ENCODE measurements at places on chromosomes 6 and 20.

DNA sequence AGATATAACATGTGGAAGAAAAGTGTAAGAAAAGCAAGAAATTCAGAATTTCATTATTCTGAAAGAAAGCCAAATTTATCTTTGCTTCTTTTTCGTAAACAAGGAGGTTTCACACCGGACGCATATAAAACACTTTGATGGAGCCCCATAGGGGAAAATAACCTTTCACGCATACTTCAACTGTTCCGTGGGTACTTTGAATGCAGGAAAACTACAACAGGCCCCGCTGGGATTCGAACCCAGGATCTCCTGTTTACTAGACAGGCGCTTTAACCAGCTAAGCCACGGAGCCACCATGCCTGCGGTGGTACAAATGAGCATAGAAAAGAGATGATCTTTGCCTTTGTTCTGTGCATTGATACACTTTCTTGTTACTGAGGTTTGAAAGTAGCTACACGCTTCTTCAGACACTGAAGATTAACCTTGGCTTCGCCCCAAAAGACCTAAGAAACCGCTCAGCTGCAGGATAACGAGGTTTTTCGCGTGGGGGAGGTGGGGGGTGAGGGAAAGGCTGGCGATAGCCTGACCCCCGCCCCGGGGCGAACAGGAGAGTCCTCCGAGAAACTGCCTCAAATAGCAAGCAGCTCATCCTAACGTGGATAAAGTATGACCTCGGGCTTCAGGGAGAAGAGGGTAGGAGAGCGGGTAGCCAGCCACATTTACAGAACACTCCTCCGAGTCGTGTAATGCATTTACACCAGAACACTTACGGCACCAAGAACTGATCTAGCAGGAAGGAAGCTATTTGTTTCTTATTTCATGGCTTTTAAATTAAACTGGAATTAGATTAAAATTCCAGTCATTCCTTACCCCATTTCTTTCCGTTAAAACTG is 5.3 kb upstream of the HMGN4 start:
- peak; percentile 95 for DNase-seq

DNA sequence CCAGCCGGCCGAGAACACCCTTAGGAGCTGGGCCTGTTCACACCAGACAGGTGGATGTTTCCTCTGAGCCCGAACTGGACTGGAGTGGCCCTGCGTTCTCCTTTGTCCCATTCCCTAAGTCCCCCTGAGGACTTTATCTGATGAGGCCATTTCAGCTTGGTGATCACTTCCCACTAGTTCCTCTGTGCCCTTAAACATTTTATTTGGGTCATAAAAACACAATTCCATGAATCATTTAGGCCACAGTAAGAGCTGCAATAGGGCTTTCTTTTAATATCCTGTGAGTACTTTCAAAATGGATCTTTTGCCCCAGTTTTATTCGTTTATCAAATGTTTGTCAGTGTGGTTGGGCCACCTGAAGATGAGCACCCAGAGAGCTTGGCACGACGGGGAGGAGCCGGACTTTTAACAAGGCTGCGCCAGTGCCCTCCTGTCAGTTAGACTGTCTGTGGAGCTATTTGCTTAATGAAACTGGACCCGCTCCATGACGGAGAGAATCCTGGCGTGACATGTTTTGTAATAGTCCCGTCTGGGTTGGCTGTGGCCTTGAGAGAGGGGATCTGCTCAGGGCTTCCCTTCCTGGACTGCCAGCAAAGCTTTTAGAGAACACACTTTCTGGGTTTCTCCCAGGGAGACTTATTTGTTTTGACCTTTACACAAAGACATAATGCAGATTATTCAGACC is 53.5 kb downstream of the ZDHHC14 start:
- DNase-seq = no peak

- no peak for DNase-seq
These were observed 375.2 kb upstream of the PLCB4 start for GRCh38 chr20:8693709-8694108.

DNA sequence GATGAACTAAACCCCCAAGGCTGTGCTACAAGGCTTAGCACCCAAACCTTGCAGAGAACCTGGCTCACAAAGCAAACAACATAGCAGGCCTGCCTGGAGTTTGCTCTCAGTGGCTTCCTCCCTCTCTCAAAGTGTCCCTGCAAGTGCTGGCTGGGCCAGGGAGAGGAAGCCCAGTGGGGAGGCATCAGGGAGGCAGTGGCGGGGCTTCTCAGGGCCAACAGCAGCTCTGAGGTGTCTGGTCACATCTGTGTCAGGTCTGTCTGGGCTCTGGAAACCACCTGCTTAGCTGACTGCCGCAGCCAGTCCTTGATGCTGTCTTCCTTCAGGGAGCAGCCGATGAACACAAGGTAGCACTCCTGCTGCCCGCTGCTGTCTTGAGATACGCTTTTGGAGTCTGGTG is 16.7 kb upstream of the SLC4A11 start:
- DNase-seq = no peak

GRCh38 chr6:43671011-43671800 is 16.4 kb downstream of the MRPS18A start:
- DNase-seq = no peak

GRCh38 chr6:91653076-91653723 is 1066.3 kb upstream of the MAP3K7 start:
- DNase-seq = no peak

- DNase-seq = no peak
These were observed 21.7 kb downstream of the MYB start for GRCh38 chr6:135202836-135203235.

GRCh38 chr6:42250274-42250931 is 32.7 kb upstream of the MRPS10 start:
- DNase-seq = no peak

DNA sequence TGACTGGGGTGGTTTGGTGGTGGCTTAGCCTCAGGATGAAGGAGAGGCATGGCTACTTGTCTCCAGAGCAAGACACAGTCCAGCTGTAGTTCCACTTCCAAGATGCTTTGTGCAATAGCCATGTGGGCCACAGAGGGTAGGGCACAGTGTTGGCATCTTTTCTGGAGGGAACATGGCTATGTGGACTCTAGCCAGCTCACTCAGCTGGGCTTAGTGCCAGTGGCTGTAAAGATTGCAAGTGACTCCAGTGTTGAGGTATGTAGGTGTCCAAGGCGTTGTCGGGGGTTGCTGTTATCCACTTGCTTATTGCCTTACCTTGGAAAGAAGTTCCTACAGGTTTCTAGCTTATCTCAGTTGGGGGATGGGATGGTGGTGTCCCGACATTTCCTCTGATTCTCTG is 233.4 kb downstream of the CD109 start:
- DNase-seq = no peak

DNA sequence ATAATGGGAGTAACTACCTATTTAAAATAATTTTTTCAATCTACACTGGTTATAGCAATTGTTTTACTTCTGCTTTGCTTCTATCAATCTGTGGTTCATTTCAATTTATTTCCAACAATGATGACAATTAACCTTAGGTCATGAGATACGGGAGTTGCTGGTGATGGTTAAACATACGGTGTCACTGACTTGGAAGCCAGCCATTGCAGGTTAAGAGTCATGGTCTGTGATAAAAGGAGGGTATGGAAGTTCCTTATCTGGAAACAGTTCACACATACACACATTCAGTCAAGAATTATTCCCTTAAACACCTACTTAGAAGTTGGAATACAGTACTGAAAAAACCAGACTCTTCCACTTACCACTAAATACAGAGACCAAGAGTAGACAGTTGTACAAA is 180.0 kb downstream of the KIF16B start:
- no peak for DNase-seq

DNA sequence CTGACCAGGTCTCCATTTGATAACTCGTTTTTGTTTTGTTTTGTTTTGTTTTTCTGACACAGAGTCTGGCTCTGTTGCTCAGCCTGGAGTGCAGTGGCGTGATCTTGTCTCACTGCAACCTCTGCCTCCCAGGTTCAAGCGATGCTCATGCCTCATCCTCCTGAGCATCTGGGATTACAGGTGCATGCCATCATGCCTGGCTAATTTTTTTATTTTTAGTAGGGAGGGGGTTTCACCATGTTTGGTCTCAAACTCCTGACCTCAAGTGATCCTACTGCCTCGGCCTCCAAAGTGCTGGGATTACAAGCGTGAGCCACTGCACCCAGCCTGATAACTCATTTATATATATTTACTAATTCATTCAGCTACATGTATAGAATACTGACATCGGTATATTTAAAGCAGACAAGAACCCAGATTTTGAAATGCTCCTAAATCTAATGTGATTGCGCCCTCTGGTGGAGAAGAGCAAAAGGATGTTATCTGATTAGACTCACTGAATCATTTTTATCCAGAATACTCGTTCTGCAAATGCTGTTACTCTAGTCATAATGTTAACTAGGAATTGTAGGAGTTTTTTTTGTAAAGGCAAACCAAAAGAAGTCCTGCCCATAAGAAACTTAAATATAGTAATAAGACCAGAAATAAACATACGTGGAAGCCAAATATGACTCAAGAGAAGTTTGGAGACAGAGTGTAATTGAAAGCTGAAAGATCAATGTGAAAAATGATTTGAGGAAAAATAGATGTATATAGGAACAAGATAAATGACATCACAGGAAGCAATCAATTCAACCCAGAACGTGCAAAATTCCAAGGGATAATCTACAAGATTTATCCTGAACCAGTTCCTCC is 5.3 kb upstream of the COL12A1 start:
- peak; percentile 73 for DNase-seq

GRCh38 chr6:26215585-26216358 is 128.5 kb downstream of the HFE start:
- DNase-seq = no peak

GRCh38 chr6:149560736-149561135 is 5.4 kb upstream of the GINM1 start:
- DNase-seq = peak; percentile 25

DNA sequence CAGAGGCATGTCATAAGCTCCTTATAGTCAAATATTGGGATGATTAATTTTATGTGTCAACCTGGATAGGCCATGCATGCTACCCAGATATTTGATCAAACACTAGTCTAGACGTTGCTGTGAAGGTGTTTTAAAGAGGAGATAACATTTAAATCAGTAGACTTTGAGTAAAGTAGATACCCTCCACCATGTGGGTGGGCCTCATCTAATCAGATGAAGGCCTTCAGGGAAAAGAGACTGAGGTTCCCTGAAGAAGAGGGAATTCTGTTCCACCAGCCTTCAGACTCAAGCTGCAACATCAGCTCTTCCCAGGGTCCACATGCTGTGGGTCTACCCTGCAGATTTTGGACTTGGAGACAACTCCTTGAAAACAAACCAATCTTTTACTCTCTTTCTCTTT is 11.4 kb upstream of the NEDD9 start:
- DNase-seq = no peak

- DNase-seq = no peak
These were observed 1.2 kb upstream of the SYS1 start for GRCh38 chr20:45361793-45362192.

DNA sequence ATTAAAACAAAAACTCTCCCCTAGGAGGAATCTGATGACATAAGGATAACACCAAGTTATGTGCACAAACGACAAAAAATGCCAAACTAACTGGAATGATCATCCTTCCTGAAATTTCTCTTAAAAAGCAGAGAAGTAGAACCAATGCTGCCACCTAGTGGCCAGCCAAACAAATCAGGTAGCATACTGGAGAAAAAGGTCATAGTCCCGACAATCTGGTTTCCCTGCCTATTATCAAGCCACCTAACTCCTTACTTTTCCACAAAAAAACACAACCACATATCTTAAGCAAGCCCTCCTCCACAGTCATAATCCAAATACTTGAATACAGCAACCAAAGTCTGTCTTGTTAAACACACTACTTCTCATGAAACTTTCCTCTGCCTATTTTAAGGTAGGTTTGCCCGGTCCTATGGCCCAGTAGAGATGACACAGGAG is 5.3 kb downstream of the OARD1 start:
- DNase-seq = peak; percentile 68

DNA sequence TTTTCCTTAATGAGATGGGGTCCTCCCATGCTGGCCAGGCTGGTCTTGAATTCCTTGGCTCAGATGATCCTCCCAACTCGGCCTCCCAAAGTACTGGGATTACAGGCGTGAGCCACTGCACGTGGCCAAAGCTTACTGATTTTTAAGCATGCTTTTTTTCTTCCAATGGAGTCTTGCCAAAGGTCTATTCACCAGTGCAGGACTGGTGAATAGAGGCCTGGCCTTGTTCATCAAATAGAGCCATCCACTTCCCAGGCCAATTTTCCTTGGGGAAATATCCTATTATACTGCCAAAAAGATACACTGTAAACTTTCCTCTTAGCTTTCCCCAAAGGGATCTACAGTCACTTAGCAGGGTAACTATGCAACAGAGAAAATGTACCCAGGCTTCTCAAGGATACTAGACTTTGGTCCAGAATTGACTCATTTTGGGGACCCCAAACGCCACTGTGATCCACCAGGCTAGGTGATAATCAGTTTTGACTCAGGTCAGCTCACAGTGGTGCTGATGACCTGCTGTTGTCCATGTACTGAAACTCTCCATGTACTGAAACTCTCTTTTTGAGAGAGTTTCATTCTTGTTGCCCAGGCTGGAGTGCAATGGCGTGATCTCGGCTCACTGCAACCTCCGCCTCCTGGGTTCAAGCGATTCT is 91.8 kb downstream of the REPS1 start:
- no peak for DNase-seq

- no peak for DNase-seq
These were observed 1.8 kb downstream of the REV3L start for GRCh38 chr6:111480988-111481822.

DNA sequence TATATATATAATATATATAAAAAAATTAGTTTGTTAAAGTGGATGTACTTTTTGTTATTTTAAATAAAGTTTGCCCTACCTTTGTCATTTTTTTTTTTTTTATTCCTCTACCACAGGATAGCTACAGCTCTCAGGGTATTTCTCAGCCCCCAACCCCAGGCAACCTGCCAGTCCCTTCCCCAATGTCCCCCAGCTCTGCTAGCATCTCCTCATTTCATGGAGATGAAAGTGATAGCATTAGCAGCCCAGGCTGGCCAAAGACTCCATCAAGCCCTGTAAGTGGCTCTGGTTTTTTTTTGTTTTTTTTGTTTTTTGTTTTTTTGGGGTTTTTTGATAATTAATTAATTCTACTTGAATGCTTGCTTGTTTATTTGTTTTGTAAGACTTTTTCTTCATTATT is 148.6 kb downstream of the TMEM242 start:
- no peak for DNase-seq

DNA sequence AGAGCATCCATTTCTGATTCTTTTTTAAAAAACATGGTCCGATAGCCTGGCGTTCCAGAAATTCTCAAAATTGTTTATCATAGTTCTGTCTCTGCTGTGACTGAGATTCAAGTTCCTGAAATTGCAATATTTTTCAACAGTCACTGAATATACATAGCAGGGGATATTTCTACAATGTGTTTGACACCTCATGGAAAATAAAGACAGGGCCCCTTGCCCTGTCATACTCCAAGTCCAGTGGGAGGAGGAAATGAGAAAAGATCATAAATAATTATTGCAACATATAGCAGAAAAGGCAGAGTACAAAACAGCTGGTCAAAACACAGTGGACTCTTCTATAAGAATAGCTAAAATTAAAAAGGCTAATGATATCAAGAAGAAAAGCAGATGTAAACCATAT is 234.8 kb upstream of the SPTLC3 start:
- DNase-seq = no peak

- peak; percentile 67 for DNase-seq
These were observed at the start of gene RNF144B for GRCh38 chr6:18387061-18387721. RNF144B (plus strand) TSS chr6:18387350; CDS start chr6:18399535, 12,185 bp downstream.

- no peak for DNase-seq
These were observed 47.2 kb downstream of the RRBP1 start for GRCh38 chr20:17634661-17635331.

Data from CD4-positive, alpha-beta T cell treated with Interleukin-2 at 100 ng/mL for 4 hours (primary cell).